ENCODE measurements at places on chromosomes 12 and 14. TPM values are rescaled to one million over a fixed set of nuclear protein-coding genes. Genes with fewer than 3 reads are reported as not detected.

Gene MYL2
- not detected for total RNA-seq

Gene HHIPL1
- 0.84 TPM for total RNA-seq

Gene SARNP
- 103 TPM for total RNA-seq

Gene LUM
- 0.15 TPM for total RNA-seq

Gene SMCO3
- total RNA-seq = not detected

Gene AKAP3
- total RNA-seq = 1.9 TPM

Gene TPPP2
- not detected for total RNA-seq

Gene UNC79
- total RNA-seq = not detected

Gene CIPC
- total RNA-seq = 26.6 TPM

Gene GYS2
- total RNA-seq = not detected

Gene DBX2
- total RNA-seq = not detected

Gene B3GNT4
- 4.0 TPM for total RNA-seq

Gene UTP20
- total RNA-seq = 31.3 TPM

Gene FOXN4
- not detected for total RNA-seq

Gene RPL10L
- total RNA-seq = not detected

Gene YY1
- total RNA-seq = 64.1 TPM

Gene NDUFA12
- total RNA-seq = 118 TPM

Gene TSPAN19
- not detected for total RNA-seq

Gene LPAR5
- 4.3 TPM for total RNA-seq

Gene PPP4R4
- total RNA-seq = not detected

Gene LMNTD1
- not detected for total RNA-seq

Gene PARP2
- total RNA-seq = 38.3 TPM

Gene OLR1
- total RNA-seq = not detected

Gene PHLDA1
- total RNA-seq = 181 TPM

Gene MORN3
- 1.6 TPM for total RNA-seq
